ENCODE measurements at places on chromosomes 16 and 17. TPM values are rescaled to one million over a fixed set of nuclear protein-coding genes. Genes with fewer than 3 reads are reported as not detected.

GRCh38 chr17:77476931-77477805, 336.4 kb downstream of the SEC14L1 start:
- DNase-seq, result peak; percentile 92

GRCh38 chr17:20307326-20307910, 159.9 kb downstream of the LGALS9B start:
- no peak for DNase-seq

GRCh38 chr16:3904875-3905274, 24.4 kb upstream of the CREBBP start:
- DNase-seq, result no peak

- no peak for DNase-seq
Observed at GRCh38 chr17:71985111-71986039, 135.4 kb upstream of the SOX9 start.

- DNase-seq, result no peak
Observed at GRCh38 chr17:17532991-17533390, 36.8 kb upstream of the RASD1 start.

DNA sequence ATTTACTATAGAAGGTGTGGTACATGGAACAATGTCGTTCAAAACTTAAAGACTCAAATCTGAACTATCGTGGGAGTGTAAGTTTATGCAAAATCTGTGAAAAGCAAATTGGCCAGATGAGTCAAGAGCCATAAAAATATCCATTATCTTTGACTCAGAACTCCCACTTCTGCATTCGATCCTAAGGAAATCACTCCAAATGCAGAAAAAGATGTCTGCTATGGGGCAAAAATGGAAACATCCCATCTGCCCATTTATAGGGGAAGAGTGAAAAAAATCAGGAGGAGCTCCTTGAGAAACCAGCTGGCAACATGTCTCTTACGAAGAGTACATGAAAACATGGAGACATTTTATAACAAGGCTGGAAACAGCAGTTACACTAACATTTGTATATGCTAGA, 43.6 kb upstream of the CCDC182 start:
- DNase-seq, result no peak

DNA sequence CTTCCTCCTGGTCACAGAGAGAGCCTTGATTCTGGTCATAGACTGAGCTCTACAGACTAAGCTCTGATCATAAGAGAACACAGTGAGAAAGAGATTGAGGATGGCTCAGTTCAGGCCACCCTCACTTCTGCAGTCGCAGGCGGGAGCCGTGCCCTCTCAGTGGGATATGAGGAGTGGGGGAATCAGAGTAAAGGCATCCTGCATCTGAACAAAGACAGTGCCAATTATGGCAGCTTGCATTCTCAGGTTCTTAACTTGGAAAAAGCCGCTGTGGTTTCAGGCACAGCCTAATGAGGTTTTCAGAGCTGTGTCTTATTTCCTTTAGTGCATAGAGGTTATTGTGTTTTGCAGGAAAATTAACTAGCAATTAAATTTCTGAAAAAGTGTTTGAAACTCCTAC, 134.4 kb upstream of the NLRP1 start:
- no peak for DNase-seq

DNA sequence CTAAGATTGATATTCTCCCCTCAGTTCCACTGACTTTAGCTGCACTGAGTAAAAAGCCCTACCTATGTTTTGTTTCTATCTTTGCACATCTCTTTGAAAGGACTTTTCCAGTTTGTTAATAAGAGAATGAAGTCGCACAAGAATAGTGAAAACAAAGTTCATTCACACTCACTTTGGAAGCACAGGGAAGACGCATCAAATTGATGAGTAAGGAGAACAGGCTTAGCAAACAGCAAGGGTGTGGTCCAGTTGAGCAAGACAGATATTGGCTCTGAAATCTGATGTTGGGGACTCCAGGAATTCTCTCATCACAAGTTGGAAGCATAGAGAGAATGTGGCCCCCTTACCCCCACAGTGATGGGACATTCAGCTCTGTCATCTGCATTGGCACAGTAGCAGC, 221.3 kb downstream of the CDH11 start:
- DNase-seq, result no peak

DNA sequence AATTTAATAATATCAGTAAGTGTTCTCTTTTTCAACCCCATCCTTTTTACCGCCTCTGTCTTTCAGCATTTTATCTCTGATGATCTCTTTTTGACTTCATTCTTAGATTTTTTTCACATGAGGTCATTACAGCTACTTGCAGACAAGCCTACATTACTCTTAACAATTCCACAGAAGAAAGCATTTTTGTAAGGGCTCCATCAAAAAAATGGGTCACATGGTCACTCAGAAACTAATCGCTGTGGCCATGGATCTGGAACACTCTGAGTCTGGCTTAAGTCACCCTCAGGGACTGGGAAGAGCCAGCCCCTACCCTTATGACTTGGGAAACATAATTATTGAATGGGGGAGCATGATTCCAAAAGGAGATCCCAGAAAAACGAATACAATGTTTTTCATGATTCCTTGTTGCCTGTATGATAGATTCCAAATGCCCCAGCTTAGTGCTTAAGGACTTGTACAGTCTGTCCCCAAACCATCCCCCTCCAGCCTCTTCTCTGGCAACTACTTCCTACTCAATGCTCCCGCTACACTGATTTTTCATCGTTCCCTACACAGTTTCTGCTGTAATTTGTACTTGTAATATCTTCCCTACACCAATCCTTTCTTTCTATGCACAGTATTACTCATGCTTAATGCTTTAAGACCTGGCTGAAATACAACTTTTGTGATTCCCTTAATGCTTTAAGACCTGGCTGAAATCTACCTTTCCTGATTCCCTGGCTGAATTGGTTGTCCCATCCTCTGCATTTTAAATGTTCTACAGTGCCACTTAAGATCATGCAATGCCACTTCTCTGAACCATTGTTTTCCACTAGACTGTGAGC, 457.8 kb downstream of the HS3ST4 start:
- DNase-seq, result no peak

GRCh38 chr16:57245472-57246113, 534 bp downstream of the ARL2BP start:
- peak; percentile 18 for DNase-seq

- no peak for DNase-seq
Observed at GRCh38 chr17:60529806-60530205, 3.8 kb upstream of the APPBP2 start.

DNA sequence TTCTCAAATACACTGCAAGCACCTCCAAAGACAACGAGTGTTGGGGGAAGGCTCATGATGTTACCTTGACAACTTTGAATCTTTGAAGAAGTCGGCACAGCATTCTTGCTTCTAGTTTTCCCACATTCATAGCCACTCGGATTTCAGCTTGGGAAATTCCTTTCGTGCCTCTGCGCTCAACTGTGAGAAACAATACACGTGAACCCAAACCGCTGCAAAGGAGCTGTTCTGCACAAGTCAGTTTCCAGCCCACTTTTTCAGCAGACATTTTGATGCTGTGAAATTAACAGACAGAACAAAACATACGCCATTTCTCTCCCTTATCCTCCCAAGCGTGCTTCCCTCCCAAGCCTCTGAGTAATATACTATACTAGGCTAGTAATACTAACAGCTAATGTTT, 41.2 kb downstream of the GTF3C1 start:
- DNase-seq, result no peak

DNA sequence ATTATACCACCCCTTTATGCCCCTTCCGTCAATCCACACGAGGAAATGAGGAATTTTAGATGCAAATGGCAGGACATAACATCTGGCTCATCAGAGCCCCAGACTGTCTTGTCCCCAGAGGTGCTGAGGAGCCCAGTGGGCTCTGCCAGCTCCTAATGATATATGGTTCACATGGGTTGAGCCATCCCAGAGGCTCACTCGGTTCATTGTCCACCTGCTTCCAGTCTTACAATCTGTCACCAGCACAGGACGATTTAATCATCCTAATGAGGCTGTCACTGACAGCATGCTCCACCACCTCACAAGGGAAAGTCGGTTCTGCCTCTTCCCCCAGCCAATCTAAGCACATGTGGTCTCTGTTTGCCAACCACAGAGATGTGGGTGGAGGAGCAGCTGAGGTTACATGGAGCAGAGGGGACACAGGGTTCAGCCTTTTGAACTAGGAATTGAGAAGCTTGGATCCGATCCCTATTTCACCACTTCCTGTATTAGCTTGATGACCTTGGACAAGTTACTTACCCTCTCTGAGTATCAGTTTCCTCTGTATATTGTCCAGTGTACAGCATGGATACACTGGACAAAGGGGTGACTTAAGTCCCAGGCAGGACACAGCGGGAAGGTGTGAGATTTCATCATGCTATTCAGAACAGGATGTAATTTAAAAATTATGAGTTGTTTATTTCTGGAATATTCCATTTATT, 27.0 kb upstream of the DHX8 start:
- peak; percentile 62 for DNase-seq

DNA sequence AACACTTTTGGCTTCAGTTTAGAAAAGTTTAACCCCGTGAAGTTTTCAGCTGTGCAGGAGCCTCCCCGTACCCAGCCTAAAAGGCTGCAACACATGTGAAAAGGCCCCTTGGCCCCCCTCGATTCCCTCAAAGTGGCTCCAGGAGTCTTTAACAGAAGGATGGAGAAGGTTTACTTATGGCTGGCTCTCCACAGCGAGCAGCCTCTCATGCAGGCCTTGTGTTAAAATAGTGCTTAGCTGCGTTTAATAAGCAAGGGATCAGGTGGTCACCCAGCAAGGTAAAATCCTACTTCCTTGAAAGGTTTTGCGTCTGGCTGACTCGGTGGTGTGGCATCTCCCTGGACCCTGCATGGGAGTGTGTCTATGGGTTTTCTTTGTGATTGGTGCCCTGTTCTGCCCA, 8.4 kb upstream of the CYLD start:
- no peak for DNase-seq

DNA sequence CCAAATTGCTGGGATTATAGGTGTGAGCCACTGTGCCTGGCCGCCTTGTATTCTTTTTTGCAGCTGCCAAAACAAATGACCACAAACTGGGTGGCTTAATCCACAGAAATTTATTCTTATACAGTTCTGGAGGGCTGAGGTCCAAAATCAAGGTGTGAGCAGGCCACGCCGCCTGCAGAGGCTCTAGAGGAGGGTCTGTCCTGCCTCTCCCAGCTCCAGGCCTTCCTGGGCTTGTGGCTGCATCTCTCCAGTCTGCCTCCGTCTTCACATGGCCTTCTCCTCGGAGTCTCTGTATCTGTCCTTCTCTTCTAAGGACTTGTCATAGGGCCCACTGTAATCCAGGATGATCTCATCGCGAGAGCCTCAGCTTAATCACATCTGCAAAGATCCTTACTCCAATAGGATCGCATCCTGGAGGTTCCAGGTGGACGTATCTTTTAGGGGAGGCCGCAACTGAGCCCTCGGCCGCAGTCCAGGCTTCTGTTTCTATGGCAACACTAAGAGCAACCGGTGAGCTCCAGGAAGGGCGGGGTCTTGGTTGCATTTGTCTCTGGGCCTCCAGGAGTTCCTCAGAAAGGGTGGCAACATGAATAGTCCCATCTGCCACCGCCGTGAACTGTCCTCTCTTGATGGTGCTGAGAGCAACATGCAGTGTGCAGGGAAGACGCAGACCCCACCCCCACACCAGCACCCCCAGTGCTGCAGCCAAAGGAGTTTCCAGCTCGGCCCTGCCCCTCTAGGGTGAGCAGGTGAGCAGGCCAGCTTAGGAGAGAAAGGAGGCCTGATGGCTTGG, 29.5 kb upstream of the CREBBP start:
- no peak for DNase-seq

Gene RNF112
- 0.11 TPM for total RNA-seq

Gene TNFSF13
- total RNA-seq, result not detected

Gene SP6
- total RNA-seq, result 0.23 TPM

Gene COX6A2
- not detected for total RNA-seq

Gene CDH11
- 46.9 TPM for total RNA-seq

Gene KIFC3
- 40.9 TPM for total RNA-seq

Gene DNAAF8
- total RNA-seq, result 0.74 TPM

Gene DOK4
- total RNA-seq, result 3.7 TPM

Gene PTGES3L
- 0.23 TPM for total RNA-seq

Gene EFCAB5
- 0.23 TPM for total RNA-seq

Gene TNP2
- total RNA-seq, result not detected

Gene PAQR4
- total RNA-seq, result 15.3 TPM
